ENCODE measurements at places on chromosomes 4 and X.

DNA sequence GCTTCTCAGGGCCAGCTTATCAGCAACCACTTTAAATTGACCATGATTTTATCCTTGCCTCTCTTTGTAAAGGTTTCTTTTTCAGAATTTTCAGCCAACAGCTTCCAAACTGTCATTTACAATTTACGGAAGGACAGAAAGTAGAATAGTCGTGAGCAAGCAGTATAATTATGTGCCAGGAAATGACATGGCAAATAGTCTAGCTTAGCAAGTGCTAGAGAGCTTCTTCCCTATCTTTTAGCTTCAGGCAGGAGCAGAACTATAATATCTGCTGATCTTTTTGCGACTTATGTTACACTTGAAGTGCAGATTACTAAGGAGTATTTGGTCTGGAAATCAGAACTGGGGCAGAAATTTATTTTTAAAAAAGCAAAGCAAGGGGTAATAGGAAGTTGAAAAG lies 123.0 kb upstream of the AP1S2 start:
- DNase-seq, result no peak

- DNase-seq, result no peak
These were observed 105.4 kb upstream of the DIAPH2 start for GRCh38 chrX:96579252-96579651.

DNA sequence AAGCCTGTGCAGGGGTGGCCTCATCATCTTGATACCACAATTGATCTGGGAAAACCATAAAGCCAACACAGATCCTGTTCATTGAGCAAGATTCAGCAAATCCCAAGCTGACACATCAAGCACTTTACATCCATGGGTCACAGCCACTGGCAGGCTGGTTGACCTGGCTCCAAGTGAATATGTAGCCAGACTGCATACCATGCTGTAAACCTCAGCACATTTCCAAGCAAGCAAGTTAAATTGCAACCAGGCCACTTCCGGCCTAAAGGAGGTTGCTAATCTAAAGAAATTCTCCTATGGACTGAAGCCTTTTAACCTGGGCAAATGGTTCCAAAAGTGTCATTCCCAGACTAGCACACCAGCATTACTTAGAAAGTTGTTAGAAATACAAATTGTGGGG lies 54.4 kb upstream of the USP26 start:
- no peak for DNase-seq

DNA sequence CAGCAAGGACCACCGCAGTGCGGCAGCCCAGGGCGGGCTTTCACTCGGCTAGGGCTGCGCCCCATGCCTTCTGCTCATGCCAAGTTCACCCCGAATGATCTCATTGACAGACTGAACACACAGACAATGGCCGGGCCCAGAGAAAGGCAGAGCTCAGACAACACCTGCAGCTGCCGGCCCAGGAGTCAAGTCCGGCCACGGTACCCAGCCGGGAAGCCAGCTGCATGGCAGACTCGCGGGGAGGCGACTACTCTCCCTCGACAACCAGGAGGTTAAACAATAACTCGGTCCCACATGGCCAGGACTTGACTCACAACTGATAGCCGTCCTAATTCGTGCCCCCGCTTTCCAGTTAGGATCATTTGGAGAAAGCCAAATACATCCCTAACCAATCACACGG lies 50.4 kb downstream of the ABLIM2 start:
- no peak for DNase-seq

DNA sequence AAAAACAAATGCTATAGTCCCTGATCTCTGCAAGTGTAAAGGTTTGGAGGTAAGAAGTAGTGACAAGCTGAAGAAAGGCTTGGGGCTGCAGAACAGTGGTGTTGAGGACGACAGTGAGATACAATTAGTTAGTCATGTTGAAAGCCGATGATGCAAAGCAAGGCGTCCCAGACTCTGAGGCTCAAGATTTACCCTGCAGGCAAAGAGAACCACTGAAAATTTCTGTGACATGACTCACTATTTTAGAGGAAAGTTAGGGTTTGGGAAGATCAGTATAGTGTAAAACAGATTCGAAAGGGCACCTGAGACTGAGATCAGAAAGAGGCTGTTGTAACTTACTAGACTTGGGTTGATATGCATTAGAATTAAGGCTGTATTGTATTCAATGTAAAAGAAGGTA lies 281.3 kb upstream of the FTHL17 start:
- no peak for DNase-seq

DNA sequence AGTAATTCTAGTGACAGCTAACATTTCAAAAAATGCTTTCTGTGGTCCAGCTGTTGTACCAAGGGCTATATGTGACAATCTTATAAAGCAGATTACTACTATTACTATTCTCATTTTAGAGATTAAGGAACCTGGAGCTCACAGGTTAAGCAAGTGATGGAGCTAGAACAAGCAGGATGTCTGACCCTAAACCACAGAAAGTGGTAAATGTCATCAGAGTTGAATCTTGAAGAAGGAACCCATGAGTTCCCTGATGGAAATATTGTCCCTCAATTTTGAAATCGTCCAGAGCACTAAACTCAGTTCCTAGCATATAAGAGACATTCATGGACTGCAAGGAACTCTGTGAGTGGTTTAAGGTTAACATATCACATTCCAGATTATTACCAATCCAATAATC lies 214.0 kb downstream of the APBB2 start:
- DNase-seq, result no peak

DNA sequence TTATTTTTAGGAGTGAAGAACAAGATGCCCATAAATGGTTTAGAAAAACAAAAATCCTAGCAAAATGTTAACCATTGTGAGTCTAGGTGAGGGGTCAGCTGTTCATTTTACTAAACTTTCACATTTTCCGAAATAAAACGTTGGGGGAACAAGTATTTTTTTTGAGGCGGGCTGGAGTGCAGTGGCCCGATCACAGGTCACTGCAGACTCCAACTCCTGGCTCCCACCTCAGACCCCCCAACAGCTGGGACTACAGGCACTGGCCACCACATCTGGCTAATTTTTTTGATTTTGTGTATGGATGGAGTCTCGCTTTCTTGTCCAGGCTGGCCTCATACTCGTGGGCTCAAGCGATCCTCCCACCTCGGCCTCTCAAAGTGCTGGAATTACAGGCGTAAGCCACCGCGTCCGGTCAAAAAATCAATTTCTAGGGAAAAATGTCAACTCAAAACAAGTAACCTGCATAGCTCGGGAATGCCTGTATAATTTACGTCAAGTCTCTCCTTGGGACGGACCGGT lies 742 bp upstream of the TAF1 start:
- DNase-seq, result no peak

GRCh38 chr4:182801636-182802035 lies 115.5 kb downstream of the DCTD start:
- no peak for DNase-seq

DNA sequence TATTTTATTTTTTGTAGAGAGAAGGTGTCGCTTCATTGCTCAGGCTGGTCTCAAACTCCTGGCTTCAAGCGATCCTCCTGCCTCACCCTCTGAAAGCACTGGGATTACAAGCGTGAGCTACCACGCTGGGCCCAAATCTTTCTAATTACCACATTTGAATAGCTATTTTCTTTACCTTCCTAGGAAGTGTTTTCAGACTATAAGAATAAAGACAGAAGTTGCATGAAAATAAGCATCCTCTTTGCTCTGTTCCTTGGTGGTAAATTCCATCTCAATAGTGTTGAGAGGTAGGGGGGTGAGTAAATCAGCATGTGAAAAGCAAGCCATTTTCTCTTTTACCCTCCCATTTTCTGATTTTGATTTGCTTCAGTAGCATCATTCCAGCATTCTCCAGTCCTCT lies 122.4 kb downstream of the LARP7 start:
- no peak for DNase-seq

GRCh38 chr4:150002561-150002960 lies 75.7 kb upstream of the DCLK2 start:
- DNase-seq, result no peak

- DNase-seq, result no peak
These were observed 146.8 kb downstream of the KLHL4 start for GRCh38 chrX:87664381-87664780.

DNA sequence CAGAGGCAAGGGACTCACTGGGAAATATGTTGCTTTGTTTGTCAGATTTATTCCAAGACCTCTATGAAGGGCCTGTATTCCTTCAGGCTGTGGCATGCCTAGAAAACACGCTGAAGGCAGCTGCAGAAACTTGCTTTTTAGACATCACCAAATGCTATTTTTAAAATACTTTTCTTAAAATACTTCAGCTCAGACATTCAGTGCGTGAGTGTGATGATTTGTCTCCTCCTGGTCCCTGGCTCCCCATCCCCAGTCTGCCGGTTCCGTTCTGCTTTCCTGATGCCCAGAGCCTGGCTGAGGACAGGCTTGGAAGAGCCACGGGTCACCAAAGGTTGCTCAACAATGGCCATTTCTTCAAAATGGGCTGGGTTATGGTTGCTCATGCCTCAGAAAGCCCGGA lies 55.0 kb downstream of the PSAPL1 start:
- DNase-seq, result no peak

GRCh38 chr4:16669036-16669435 lies 229.4 kb downstream of the LDB2 start:
- DNase-seq, result no peak

DNA sequence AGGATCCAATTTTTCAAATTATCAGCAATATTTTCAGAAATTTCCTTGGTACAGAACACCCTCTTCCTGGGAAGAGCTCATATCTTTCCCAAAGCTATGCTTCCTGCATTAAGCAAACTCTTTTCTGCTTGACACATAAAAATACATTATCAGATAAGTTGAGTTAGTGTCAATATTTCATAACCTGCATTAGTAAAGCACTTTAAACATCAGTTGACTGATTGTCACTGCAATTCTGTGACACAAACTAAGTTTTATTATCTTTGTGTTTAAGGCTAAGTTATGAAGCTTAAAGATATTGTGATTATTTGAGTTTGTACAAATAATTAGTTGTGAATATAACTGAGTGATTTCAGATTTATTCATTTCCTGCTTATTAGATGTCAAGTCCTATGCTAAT lies 1045.4 kb upstream of the GRID2 start:
- DNase-seq, result no peak

Data from NCI-H510A (cell line).